Kidney (tissue), 22 donors: ENCODE measurements at places on chromosomes 5 and 9. TPM values are rescaled to one million over a fixed set of nuclear protein-coding genes. Genes with fewer than 3 reads are reported as not detected.

Gene SLCO6A1
- not detected for total RNA-seq

- DNase-seq, result no peak
Observed at GRCh38 chr9:38339087-38339486, 53.4 kb upstream of the ALDH1B1 start.

Gene NOL6
- total RNA-seq, result 32.8 TPM

Gene NR5A1
- not detected for total RNA-seq

Gene PHF24
- 0.98 TPM for total RNA-seq

Gene TPPP
- total RNA-seq, result 6.9 TPM

- no peak for DNase-seq
Observed at GRCh38 chr9:132919614-132920268, 24.7 kb downstream of the TSC1 start.

DNA sequence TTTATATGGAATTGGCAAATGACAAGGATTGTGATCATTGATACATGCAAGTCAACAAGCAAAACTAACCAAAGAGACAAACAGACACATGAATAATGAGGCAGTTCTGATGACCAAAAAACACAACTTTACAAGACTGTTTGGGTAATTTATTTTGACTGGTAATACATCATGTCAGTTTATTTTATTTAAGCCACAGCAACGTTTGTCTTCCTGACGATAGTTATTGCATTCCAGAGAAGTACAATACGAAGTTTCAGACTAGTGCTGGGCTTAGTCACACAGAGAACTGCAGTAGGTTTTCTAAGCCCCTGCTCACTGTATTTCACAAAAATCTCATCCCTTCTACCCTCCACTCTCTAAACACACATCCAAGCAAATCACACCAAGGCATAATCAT, 514.2 kb downstream of the RAB3C start:
- no peak for DNase-seq

- DNase-seq, result peak; percentile 25
Observed at GRCh38 chr9:130579738-130580463, 524 bp downstream of the FUBP3 start.

GRCh38 chr9:127004946-127005769, 90.6 kb downstream of the RALGPS1 start:
- DNase-seq, result no peak

DNA sequence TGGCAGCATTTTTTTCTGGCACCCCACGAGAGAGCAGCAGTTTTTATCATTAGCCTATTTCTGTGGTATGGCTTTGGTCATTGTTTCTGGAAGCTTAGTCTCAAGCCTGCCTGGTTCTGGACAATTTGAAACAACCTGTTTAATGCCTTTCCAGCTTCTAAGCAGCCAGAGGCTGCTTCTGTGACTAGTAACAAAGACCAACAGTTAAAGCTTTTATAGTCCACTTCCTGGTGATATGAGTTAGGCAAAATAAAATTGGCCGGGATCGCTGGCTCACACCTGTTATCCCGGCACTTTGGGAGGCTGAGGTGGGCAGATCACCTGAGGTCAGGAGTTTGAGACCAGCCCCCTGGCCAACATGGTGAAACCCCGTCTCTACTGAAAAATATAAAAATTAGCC, 24.0 kb downstream of the LYRM7 start:
- DNase-seq, result no peak

Gene CENPK
- total RNA-seq, result 3.5 TPM

Gene DAB2IP
- 105 TPM for total RNA-seq

DNA sequence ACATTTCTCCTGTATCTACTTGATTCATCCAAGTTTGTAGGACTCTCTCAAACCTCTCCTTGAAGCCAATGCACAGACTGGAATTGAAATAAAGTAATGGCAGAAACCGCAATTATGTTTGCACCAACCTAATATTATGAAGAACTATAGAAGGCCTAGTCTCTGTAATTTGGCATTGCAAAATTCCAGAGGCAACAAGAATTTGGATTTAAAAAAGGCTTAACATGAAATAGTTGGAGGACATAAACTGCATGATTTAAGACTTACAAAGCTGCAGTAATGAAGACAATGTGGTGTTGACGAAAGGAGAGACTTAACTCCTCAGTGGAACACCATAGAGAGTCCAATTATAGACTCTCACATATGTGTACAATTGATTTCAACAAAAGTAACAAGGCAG, 117.8 kb upstream of the MINAR2 start:
- no peak for DNase-seq

- no peak for DNase-seq
Observed at GRCh38 chr9:2126331-2126803, 111.2 kb downstream of the SMARCA2 start.

DNA sequence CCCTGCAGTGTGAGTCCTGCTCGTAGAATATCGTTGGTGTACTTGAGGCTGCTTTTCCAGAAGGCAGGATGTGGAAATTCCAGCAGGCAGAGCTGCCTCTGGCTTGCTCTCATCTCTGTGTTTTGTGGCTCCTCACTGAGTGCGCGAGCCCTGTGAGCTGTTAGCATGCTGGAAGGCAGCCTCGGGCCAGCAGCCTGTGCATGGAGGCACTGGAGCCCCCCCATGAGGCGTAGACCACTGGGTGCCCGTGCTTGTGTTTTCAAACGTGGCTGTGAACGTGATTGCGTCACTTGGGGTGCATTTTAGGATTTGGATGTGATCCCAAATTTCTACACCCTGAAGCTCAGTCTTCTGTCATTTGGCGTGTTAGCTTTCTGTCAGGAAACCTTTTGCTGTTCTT, 3.2 kb downstream of the WDR5 start:
- peak; percentile 78 for DNase-seq

GRCh38 chr9:22114956-22115355, 105.9 kb upstream of the CDKN2B start:
- DNase-seq, result no peak

DNA sequence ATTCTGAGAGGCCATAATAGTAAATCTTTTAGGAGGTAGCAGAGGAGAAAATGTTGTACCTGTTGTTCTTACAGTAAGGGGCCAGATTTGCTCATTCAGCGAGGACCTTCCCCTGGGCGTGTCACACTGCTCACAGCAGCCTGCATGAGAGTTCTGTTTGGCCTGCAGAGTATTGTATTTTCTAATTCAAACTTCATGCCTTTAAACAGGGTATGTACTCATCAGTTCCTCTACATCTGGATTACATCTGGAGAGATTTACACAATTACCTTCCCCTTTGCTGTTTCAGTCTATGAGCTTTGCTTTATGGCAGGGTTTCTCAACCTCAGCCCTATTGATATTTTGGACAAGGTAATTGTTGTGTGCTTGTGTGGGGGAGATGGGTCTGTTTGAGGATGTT, 170.9 kb upstream of the STK32A start:
- no peak for DNase-seq

Gene GLDC
- total RNA-seq, result 60.1 TPM

GRCh38 chr5:89338935-89339334, 456.0 kb upstream of the MEF2C start:
- no peak for DNase-seq

DNA sequence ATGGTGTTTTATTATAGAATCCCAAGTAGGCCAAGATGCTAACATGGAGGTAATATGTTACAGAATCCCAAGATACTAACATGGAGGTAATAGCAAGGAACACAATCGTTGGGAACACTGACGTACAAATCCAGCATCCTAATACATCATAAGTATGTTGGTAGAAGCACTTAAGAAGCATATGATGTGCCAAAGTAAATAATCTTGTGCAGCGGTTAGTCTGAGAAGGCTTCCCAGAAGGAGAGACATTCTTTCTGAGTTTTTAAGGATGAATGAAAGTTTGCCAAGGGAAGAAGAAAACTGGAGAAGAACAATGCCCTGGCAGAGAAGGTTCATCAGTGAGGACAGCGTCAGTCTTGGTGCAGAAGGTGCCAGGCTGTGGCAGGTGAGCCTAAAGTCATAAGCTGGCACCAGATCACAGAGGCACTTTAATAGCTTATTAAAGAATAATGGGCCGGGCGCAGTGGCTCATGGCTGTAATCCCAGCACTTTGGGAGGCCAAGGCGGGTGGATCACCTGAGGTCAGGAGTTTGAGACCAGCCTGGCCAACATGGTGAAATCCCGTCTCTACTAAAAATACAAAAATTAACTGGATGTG, 294.5 kb upstream of the PIK3R1 start:
- DNase-seq, result no peak

Gene F2RL1
- total RNA-seq, result 51.9 TPM

DNA sequence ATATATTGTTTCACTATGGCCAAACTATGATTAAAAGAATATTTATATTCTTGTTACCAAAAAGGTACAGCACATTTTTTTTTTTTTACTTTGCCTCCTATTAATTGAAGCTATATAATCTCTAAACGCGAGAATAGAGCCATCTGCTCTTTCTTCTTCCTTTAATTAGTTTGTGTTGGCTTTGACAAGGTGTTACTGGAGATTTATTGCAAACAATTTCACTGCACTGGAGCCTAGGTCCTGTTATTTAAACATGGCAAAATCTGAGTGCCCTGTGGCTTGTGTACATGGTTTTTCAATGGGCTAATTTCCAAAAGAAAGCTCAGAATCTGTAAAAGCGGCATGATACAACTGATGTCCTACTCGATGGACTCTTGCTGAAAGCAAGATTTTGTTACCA, 40.8 kb upstream of the GABRG2 start:
- no peak for DNase-seq

Gene SLC36A3
- not detected for total RNA-seq

DNA sequence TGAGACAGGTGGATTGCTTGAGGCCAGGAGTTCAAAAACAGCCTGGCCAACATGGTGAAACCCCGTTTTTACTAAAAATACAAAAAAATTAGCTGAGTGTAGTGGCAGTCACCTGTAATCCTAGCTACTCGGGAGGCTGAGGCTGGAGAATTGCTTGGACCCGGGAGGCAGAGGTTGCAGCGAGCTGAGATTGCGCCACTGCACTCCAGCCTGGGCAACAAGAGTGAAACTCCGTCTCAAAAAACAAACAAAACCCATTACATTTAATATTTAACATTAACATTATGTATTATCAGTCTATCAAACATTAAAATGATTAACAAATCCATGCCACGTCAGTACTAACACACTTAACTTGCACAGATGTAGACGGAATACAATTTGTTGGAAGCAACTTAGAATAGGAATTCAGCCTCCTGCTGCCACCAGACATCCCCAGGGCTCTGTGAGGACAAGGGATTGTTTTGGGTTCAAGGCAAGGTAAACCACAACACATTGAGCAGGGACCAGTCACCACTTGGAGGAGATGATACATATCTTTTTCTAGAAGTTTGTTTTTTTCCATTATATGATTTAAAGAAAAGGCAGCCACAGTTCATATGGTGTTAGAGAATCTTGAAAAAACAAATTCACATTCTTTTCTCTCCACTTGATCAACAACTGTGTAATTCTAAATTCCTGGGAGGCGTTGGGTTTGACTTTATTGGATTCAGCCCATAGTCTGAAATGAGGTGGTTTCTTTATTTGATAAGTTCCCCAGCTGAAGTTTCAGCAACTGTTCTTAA, 104.1 kb upstream of the BASP1 start:
- peak; percentile 54 for DNase-seq

- DNase-seq, result no peak
Observed at GRCh38 chr5:76367623-76368371, 35.3 kb upstream of the IQGAP2 start.

Gene PCYOX1L
- total RNA-seq, result 7.2 TPM

DNA sequence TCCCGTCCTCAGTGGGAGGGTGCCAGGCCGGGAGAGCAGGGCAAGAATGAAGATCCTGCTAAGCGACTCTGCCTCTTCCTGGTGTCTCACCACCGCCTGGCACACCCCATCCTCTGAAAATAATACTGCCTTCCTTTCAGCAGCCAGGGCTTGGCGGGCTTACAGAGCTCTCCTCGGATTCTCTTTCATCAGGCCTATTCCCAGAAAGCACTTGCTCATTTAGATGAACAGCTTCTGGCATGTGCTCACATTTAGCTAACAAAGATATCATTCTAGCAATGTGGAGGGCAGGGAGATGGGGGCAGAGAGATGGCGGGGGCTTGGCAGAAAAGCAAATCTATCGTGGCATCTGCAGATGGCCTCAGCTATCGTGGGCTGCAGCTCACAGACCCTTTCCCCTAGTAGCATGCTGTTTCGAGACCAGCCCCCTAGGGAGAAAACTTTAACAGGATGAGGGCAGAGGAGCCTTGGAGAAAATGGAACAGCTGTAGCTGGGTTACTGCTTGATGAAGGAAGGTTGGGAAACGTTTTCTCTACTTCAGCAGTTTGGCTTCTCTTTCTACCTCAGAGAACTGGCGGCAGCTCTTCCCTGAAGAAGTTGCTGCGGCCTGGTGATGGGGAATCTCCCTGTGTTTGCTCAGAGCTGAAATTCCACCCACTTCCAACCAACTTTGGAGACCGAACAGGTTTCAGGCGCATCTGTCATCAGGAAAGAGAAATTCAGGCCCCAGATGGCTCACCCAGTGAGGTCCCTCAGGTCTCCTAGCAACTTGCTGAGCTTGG, 102.1 kb downstream of the TMEM174 start:
- DNase-seq, result peak; percentile 80
